ENCODE measurements at places on chromosomes 4 and X.

- DNase-seq: no peak
Observed at GRCh38 chr4:68451246-68452211, 4.3 kb downstream of the TMPRSS11E start.

DNA sequence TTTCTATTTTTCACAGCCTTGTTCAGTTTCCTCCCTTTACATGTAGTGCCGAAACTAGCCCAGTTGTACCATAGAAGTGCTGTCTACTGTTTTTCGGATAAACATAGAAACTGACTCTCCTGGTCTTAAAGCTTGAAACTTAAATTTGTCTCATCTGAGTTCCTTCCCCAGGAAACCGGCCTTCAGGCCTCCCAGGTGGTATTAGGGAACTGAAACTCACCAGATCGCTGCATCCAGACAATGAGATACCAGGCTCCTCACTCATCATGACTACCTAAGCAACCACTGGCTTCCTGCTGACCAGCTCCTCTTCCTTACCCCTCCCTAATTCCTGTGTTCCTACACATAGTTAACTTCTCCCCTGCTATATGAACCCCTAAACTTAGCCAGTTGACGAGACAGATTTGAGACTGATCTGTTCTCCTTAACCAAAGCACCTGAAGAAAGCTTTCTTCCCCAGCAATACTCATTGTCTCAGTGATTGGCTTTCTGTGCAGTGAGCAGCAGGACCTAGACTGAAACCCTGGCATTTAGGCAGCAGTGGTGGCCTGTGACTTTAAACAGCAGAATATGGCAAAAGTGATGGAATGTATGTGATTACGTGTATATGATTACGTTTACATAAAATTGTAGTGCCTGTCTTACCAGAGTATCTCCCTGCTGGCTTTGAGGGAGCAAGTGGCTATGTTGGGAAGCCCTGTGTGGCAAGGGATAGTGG is 959.1 kb upstream of the LCORL start:
- DNase-seq: no peak

- DNase-seq: no peak
Observed at GRCh38 chr4:88610771-88611170, 18.5 kb downstream of the HERC3 start.

GRCh38 chrX:108297290-108297689 is 140.9 kb downstream of the COL4A6 start:
- no peak for DNase-seq

GRCh38 chr4:98332017-98332416 is 70.8 kb downstream of the RAP1GDS1 start:
- no peak for DNase-seq

DNA sequence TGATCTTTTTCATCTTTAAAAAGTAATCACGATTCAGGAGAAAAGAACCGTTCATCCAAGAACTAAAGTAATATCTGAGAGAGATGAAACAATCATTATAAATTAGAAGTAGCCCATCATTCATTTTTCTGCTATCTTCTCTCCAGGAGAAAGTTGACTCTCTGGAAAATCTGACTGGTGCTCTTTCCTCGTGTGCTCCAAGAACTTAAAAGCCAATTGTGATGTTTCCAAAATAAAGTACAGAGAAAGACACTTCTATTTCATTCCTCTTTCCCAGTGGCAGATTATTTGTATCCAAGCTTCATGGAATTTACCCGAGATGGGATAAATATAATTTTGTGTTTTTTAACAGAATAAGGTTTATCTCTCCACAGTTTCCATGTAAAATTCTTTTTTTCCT is 212.5 kb upstream of the NOCT start:
- no peak for DNase-seq

DNA sequence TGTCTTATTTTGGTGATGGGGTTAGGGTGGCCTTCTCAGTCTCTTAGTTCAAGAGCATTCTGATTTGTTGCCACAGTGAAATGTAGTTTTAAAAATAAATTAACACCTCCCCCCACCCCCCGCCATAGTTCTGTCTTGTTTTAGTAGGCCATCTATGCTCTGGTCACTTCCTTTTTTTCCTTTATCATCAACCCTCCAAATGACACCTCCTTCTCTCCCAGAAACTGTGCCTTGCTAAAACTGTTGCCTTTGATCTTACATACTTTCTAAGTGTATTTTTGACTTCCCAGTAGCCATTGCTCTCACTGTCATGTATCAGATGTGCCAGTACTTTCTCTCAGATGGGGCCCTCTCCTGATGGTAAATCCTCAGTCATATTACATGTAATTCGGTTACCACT is 14.5 kb upstream of the NDUFC1 start:
- DNase-seq: no peak

DNA sequence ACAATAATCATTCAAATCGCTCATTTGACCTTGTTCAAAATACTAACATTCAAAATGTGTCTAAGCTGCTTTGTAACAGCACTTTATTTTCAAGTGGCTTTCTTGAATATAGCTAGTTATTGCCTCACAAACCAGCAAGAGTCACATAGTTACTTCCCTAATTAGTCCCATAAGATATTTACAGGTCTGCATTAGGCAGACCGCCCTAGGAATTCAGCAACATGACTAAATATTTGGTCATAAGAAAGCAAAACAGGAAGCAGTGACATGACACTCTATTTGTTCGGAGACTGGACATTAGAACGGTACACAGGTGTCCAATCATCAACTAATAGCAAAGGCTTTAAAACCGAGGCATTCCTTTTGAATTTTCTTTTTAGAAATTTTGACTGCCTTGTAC is 262.0 kb downstream of the COL25A1 start:
- DNase-seq: no peak

DNA sequence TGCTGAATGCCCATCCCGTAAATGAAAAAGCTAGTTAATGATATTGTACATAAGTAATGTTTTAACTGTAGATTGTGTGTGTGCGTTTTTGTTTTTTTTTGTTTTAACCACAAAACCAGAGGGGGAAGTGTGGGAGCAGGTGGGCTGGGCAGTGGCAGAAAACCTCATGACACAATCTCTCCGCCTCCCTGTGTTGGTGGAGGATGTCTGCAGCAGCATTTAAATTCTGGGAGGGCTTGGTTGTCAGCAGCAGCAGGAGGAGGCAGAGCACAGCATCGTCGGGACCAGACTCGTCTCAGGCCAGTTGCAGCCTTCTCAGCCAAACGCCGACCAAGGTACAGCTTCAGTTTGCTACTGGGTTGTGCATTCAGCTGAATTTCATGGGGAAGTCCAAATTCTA is at the start of gene SPP1:
Gene SPP1, plus strand, starts transcription at position 249 of the 400 bp plus-strand sequence. CDS start 1,182 bp downstream, outside the sequence.
- DNase-seq: no peak
